ENCODE measurements at places on chromosomes 11 and 22.

- DNase-seq = no peak
Observed at GRCh38 chr22:35586771-35587170, 30.4 kb downstream of the MB start.

DNA sequence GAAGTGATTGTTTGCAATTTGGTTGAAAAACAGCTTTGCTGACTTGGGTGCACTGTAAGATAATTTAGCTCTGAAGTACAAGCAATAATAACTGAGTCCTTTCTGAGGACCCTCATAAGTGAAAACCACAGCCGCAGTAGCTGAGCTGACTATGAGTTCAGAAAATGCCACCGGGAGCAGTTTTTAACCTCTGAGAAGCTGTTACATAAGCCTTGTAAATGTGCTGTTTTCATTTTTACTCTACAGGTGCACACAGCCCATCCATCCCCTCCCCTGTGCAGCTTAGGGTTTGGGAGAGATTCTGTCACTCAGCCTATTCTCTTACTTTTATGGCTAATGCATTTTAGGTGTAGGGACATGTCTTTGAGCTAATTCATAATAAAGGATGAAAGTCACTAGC lies 255.5 kb upstream of the C11orf87 start:
- DNase-seq = no peak

- peak; percentile 81 for DNase-seq
Observed at GRCh38 chr11:35391922-35392688, 27.3 kb downstream of the SLC1A2 start.

GRCh38 chr22:24398409-24398808 lies 29.0 kb upstream of the ADORA2A start:
- DNase-seq = no peak

DNA sequence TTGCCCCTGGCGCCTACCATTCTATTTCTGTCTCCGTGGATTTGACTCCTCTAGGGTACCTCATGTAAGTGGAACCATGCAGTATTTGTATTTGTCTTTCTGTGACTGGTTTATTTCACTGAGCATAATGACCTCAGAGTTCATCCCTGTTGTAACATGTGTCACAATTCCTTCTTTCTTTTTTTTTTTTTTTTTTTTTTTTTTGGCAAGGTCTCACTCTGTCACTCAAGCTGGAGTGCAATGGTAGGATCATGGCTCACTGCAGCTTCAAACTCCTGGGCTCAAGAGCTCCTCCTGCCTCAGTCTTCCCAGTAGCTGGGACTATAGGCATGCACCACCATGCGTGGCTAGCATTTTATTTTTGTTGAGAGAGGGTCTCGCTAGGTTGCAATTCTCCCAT lies 74.0 kb upstream of the SEPTIN5 start:
- no peak for DNase-seq

GRCh38 chr11:8823174-8823742 lies 87.7 kb upstream of the AKIP1 start:
- DNase-seq = no peak

- DNase-seq = no peak
Observed at GRCh38 chr11:110473706-110474105, 44.0 kb downstream of the FDX1 start.

DNA sequence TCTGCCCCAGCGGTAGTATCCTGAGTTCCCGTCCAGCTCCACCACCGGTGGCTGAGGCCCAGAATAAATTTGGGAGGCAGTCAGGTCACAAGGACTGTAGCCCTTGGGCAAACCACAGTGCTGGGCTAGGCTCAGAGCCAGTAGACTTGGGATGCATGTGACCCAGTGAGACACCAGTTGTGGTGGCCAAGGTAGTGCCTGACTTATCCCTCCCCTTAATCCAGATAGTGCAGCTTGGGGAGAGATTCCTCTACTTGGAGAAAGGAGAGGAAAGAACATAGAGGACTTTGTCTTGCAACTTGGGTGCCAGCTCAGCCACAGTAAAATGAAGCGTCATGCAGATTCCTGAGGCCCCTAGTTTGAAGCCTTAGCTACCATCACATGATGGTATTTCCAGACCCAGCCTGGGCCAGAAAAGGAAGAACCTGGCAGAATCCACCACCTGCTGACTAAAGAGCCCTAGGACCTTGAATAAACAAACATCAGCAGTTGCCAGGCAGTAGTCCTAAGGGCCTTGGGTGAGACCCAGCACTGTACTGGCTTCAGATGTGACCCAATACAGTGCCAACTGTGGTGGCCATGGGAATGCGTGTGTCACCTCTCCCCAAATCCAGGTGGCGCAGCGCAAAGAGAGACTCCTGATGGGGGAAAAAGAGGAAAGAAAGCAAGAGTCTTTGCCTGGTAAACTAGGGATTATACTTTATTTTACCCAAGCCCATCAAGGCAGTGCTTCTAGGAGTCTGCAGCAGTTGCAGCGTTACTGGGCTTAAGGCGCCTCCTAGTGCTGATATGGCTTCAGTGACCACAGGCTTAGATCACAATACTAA lies 17.0 kb upstream of the DDX10 start:
- peak; percentile 60 for DNase-seq

GRCh38 chr11:87368858-87369480 lies 331.2 kb downstream of the TMEM135 start:
- no peak for DNase-seq

GRCh38 chr11:58905721-58906547 lies 33.4 kb upstream of the GLYATL1 start:
- DNase-seq = no peak

GRCh38 chr11:75100314-75100713 lies 3.6 kb upstream of the OR2AT4 start:
- no peak for DNase-seq

- DNase-seq = no peak
Observed at GRCh38 chr11:116701297-116701801, 71.4 kb downstream of the BUD13 start.

DNA sequence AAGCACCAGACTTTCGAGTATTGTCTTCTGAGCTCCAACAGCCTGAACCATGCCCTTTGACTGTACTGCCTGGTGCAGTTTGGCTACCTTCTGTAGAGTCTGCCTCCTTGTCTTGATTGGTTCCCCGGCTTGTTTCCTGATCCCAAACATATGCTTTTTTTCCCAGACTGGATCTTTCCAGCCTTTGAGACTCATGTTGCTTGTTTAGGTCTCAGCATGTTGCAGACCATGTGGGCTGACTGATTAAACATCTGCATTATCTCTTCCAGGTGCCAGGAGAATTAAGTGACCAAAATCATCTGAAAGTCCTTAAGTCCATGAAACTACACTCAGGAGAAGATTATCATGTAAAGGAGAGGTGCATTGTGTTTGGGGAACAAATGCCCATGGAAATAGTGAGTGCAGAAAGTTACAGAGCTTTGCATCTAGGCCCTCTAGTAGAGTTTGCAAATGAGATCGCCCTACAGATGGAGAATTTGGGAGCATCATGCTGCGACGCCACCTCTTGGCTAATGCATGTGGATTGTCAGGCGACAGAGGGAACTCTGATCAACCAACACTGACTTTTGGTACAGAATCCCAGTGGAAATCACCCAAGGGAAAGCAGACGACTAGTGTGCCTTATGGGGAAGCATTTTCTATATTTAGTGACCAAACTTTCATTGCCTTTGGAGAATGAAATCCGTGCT lies 188.8 kb downstream of the BLID start:
- no peak for DNase-seq

DNA sequence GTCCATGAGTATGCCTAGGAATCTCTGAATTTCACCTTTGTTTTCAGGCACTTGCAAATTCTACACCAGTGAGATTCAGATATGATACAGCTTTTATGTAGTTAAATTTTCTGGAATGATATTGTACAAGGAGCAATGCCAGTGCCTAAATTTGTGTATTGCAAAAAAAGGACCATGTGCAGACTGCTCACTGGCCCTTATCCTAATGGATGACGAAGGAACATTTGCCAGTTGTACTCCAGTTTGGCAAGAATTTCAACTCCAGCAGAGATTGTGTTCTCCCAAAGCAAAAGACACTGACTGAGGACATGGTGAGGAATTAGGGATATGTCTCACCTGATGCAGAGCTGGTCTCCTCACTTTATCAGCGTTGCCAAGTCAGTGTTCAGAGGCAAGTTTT lies 8.6 kb downstream of the NAT10 start:
- no peak for DNase-seq

DNA sequence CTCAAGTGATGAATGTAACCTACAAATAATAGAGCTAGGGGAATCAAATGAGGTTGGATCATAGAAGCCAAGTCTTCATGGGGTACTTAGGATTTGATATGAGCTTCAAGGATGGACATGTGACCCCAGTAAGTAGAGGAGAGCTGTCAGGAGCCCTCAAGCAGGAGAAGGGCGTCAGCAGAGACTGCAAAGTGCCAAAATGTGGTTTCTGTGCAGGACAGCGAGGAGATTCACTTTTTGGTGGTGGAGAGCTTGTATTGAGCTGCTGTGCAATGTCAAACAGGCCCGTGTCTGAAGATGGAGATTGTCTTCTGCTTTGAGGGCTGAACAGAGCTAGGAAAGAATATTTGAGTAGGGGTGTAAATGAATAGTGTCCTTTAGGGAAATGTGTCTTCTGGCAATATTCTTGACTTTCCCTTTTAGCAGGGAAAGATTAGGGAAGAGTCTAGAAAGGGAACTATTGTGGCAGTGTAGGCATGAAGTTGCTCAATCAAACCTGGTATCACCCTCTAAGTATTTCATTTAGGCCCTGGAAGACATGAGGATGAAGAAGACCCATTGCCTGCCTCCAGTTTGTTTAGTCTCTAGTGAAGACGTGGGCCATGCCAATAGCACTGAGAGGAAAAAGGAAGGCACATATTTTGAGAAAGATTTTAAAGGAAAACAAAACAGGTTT lies 31.2 kb upstream of the SORL1-AS1 start:
- no peak for DNase-seq

GRCh38 chr11:32154275-32154674 lies 63.4 kb downstream of the RCN1 start:
- DNase-seq = no peak
